Karpas-422 (cell line): ENCODE measurements at places on chromosomes 16 and 17.

- no peak for DNase-seq
These were observed 167.5 kb downstream of the PRKCA start for GRCh38 chr17:66469890-66470289.

DNA sequence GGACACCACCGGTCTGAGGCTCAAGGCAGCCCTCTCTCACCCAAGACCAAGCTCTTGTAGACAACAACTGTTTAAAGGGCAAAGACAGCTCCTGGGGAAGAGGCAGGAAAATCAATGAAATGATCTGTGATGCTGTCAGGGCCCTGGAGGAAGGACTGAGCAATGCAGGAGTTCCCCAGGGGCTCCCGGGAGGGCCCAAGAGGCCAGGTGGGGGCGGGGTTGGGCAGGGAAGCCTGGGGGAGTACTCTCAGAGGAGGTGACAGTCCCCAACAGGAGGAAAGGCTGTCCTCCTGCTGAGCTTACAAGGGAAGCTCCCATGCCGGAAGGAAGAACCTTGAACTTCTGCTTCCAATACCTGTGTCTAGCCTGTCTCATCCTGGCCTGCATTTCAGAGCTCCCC is 8.3 kb upstream of the NOS2 start:
- DNase-seq = no peak

- no peak for DNase-seq
These were observed 68.5 kb upstream of the CDH5 start for GRCh38 chr16:66298006-66298405.

GRCh38 chr17:17345686-17346427 is 42.7 kb downstream of the NT5M start:
- no peak for DNase-seq

DNA sequence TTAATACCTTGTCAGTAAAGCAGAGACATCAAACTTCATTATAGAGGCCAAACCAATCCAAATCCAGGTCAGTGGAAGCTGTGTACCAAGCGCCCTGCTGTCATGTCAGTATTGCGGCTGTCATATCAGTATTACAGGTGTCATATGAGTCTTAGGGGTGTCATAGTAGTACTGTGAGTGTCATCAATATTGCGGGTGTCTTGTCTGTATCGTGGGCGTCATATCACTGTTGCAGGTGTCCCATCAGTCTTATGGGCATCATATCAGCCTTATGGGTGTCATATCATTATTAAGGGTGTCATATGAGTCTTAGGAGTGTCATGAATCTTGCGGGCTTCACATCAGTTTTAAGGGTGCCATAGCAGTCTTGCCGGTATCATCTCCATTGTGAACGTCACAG is 6.0 kb upstream of the PRDM7 start:
- DNase-seq = no peak

DNA sequence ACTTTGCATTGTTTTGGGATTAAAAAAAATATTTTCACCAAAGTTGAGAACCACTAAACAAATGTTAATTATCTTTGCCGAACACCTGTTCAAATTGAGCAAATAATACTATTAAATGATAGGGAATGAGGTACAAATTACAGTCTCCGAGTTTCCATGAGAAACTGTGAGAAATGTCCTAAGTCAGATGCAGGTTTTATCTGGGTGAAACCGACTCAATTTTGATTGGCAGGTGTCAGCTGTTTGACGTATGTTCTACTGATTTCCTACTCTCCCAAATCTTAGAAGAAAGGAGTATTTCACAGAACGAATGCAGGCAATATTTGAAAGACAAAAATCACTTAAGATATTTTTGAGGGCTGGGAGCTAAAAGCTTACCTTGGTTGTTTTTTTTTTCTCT is 622.0 kb upstream of the GOT2 start:
- no peak for DNase-seq

GRCh38 chr17:50113624-50114320 is 16.2 kb downstream of the SAMD14 start:
- no peak for DNase-seq

DNA sequence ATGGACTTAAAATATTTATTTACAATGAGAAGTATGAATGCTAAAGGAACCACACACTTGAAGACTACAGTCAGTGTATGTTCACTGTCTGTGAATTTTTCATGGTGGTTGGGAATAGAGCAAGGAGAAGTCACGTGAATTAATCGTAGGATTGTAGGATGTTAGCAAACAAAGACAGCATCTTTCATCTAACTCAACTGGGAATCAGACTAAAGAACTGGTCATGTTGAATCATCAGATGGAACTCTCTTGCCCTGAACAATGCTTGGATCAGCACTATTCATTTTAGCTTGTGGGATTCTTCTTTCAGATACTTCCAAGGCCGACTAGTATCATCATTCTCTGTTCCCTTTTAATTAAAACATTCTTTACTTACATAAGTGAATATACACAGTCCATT is 18.1 kb downstream of the KCNJ2 start:
- no peak for DNase-seq

GRCh38 chr17:67995570-67996263 is 552 bp downstream of the C17orf58 start:
- peak; percentile 60 for DNase-seq

DNA sequence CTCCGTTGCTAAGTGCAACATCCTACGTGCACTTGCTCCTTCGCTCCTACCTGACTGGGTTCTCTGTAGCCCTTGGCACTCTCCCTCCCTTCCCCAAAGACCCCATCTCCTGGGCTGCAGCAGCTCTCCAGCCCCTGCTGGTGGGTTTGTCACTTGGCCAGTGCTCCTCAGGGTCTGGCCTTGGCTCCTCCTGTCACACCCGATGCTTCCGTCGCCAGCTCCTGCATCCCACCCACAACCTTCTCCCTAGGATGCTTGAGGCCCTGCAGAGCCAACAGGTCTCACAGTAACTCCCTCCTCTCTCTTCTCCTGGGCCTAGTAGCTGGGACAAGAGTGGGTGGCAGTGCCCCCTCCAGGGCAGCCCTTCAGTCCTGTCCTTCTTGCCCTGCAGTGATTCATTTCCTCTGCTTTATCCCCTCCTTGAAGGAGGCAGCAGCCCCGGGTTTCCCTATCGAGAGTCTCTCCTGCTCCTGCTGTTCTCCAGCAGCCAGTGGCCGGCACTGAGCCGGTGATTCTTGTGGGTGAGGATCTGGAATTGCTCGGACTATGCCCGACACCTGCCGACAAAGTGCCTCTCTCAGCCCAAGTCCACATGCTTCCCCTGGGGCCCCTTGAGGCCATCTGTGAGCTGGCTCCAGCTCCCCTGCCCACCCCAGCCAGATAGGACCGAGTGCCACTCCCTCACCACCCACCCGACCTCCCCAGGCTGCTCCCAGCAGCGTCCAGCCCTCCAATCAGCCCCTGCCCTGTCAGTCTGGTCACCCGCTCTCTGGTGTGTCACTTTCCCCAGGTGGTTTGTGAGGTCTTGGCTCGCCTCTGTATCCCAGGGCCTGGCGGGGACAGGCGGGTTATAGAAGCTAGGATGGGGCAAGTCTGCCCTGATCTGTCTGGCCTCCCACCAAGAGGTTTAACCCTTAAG is 3.8 kb downstream of the LITAFD start:
- DNase-seq = no peak

- peak; percentile 94 for DNase-seq
These were observed 2.7 kb upstream of the MLLT6 start for GRCh38 chr17:38702166-38702915.

DNA sequence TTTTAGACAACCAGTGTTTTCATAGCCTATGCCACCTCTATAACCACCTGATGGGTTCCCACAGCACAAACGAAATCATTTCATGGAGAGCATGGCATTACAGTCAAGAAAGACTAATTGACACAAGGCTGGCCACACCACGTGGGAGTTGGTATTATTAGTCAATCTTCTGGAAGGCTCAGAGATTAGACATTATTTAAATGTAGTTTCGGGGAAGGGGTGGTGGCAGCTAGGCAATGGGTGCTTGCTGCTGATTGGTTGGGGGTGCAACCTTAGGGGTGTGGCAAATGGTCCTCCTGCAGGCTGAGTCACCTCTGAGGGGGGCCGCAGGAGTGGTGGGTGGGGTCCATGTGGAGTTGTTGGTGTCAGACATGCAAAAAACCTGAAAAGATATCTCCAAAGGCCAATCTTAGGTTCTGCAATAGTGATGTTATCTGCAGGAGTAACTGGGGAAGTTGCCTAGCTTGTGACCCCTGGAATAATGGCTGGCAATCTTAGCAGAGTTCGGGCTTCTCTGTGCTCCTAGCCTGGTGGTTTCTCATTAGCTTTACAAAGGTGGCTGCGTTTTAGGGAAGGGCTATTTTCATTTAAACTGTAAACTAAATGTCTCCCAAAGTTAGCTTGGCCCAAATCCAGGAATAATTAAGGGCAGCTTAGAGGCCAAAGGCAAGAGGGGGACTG is 4.6 kb downstream of the TEN1 start:
- DNase-seq = peak; percentile 78

- DNase-seq = peak; percentile 75
These were observed 14.2 kb upstream of the SYT17 start for GRCh38 chr16:19153876-19154275.

- no peak for DNase-seq
These were observed 20.5 kb downstream of the DEXI start for GRCh38 chr16:10921536-10922327.

DNA sequence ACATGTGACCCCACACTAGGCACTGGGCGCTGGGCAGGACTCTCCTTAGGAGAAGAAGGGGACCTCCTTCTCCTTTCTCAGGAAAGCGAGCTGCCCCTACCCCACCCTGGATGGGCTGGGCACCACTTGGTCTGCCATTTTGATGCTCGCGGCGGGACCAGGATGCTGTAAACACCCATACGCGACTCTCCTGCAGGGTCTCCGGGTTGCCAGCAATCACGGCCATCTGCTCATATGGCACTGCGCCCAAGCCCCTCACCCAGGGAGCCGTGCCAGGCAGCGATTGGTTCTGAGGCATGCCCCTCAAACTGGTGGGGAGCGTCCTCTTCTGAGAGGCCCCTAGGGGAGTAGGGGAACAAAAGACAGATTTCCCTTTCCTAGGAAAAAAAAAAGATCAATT is 99.0 kb downstream of the C16orf78 start:
- DNase-seq = no peak

GRCh38 chr17:50604513-50604912 is 30.2 kb upstream of the ABCC3 start:
- DNase-seq = no peak

DNA sequence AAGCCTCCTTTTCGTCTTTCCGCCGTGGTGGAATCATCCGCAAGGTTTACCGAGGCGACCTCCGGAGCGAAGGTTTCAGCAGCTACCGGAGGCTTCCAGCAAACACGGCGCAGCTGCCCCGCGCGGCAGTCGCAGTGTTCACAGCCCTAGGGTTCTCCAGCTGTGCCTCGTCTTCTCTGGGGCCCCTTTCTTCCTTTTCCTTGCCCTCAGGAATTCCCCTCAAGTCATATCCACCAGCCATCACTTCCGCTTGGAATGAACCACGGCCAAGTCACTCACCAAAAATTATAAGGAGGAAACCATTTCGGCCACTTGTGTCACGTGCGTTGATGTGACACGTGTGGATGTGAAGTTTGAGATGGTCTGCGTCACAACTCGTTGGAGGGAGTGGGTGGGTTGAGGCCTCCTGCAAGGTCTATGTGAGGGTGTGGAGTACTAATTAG is 636 bp upstream of the ERN1 start:
- DNase-seq = no peak

- DNase-seq = no peak
These were observed 2.3 kb downstream of the TGFB1I1 start for GRCh38 chr16:31474173-31474714.
